ENCODE measurements at places on chromosomes 4 and X. TPM values are rescaled to one million over a fixed set of nuclear protein-coding genes. Genes with fewer than 3 reads are reported as not detected.

Gene PRR27
- not detected for total RNA-seq

DNA sequence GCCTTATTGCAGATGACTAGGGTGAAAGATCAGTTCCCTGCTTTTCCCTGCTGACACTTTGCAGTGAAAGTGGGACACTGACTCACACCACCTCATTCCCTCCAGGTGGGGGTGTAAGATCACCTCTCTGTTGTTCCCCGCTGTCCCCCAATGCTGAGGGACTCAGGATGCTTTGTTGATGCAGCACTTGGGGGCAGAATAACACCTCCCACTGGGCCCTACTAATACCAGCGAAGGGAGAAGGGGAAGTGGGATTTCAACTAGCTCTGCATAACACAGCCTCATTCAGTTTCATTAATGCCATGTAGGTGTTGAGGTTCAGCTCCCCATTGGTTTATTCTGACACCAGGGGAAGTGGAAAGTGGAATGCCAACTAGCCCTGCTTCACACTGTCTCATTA, 43.6 kb upstream of the IL1RAPL2 start:
- no peaks in the 10 kb centered on the region for H3K36me3 ChIP-seq
- no peak overlapping the region for H3K4me3 ChIP-seq
- no peaks in the 10 kb centered on the region for H3K4me1 ChIP-seq
- no peak overlapping the region for H3K27ac ChIP-seq

DNA sequence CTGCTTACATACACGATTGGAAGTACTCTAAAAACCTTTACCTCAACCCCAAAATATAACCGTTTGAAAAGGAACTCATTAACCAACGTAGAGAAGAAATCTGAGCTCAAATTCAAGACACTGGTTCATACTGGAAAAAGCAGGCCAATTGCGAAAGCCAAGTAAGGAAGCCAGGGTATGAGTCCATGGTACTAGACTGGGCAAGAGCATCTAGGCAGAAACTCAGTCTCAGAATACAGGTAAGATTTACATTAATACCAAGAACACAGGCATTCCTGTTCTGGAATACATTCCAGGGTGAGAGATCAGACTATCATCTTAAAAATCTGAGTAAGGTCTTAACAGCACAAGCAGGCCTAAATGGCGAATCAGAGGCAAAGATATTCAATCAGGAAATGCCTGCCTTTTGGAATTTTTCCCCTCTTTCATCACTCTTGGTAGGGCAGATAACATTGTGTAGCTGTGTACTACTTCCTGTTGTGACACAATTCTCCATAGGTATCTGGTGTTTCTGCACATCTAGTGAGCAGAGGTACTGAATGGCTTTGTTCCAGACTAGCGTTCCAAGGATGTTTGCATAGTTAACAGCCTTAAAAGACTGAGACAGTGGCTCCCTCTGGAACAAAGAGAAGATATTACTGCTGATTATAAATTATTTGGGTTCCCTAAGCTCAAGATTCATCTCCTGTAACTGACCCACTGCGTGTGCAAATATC, 311.3 kb downstream of the PCDH19 start:
- H3K27ac ChIP-seq, result no peak overlapping the region
- no peaks in the 10 kb centered on the region for H3K27me3 ChIP-seq
- no peak for DNase-seq
- no peaks in the 10 kb centered on the region for H3K4me1 ChIP-seq
- H3K4me3 ChIP-seq, result no peak overlapping the region
- no peaks in the 10 kb centered on the region for H3K36me3 ChIP-seq

- no peaks in the 10 kb centered on the region for H3K4me1 ChIP-seq
- H3K27ac ChIP-seq, result no peak overlapping the region
Measured at GRCh38 chr4:96354036-96354712, 514.3 kb downstream of the PDHA2 start.

Measured in gastrocnemius medialis (tissue), 4 donors.